ENCODE measurements at places on chromosomes 5 and 9.

- no peak for DNase-seq
These were observed 304.2 kb downstream of the DNAH5 start for GRCh38 chr5:13640270-13640669.

- no peak for DNase-seq
These were observed 5.3 kb downstream of the CKMT2 start for GRCh38 chr5:81238460-81238859.

GRCh38 chr5:120818128-120818527 lies 354.0 kb downstream of the PRR16 start:
- DNase-seq = peak; percentile 4

DNA sequence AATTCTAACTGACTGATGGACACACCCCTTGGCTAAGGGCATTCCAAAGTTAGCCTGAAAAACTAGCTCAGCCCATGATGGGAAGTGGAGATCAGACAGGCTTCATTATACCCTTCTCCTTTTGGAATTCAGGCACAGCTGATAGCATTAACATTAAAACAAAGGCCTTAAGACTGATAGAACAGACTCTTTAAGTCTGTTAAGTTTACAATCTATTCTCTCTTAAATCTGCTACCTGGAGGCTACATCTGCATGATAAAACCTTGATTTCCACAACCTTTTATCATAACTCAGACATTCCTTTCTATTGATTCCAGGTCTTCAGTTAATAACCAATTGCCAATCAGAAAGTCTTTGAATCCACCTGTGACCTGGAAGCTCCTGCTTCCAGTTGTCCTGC lies 281.4 kb downstream of the TUSC1 start:
- DNase-seq = no peak

GRCh38 chr5:180525399-180525798 lies 31.2 kb downstream of the CNOT6 start:
- peak; percentile 39 for DNase-seq

DNA sequence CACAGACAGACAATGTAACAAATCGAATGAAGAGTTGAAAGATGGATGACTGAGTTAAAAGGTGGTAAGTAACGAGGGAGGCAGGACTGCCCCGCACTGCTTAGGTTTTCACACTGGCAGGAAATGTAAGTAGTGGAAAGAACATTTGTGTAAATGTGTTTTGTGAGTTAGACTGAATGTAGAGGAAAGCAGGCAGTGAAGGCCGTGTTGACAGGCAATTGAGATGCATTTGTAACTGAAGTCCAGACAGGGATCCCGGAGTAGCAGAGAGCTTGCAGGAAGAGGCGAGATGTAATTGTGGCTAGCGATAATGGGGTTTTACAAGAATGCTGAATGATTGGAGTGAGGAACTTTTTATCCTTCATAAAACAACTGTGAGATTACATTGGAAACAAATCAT lies 20.0 kb upstream of the SH3PXD2B start:
- no peak for DNase-seq

DNA sequence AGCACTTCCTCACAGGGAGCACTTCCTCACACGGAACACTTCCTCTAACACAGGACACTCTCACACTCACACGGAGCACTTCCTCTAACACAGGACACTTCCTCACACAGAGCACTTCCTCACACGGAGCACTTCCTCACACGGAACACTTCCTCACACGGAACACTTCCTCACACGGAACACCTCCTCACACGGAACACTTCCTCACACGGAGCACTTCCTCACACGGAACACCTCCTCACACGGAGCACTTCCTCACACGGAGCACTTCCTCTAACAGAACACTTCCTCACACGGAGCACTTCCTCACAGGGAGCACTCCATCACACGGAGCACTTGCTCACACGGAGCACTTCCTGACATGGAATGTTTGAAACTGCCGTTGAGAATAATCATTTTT lies 13.4 kb downstream of the POMT1 start:
- DNase-seq = no peak

DNA sequence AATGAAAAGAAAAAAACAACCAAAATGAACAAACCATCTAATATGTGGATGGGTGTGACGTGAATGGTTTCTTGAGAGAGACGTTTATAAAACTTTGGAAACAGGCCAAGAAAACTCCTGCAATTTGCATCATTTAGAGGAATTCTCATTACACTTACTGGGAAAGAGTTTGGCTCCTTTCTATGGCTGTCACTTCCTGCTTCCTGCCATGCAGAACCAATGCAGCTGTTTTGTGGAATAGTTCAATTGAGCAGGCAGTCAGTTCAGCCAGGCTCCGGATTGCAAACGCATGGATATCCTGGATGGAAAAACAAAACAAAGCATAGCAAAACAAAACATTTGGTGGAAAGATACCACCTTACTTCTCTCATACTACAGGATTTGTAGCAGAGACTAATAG lies 36.6 kb downstream of the FAM114A2 start:
- DNase-seq = no peak

All from hematopoietic multipotent progenitor cell treated with erythropoietin and hydrocortisone succinate and interleukin-3 and kit ligand, for 4 days (in vitro differentiated cells).